Psoas muscle (tissue), 8 donors: ENCODE measurements at places on chromosomes 11 and 22.

DNA sequence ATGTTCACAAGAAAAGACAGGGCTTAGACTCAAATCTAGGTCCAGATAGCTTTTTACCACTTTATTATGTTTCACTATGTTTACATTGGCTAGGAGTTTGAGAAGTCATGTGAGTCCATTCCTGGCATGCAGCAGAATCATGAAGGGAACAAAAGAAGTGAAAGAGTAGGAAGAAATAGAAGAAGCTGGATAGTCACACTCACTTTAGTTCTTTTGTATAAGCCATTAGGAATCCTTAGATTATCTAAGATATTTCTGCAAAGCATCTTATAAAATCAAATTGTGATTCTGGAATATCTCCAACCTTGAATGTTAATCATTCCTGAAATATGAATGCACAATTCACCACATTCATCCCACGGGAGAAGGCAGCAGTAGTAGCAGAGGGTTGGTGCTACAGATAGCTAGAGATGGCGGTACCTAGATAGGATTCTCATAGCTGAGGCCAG lies 31.9 kb downstream of the MAML2 start:
- DNase-seq = no peak

DNA sequence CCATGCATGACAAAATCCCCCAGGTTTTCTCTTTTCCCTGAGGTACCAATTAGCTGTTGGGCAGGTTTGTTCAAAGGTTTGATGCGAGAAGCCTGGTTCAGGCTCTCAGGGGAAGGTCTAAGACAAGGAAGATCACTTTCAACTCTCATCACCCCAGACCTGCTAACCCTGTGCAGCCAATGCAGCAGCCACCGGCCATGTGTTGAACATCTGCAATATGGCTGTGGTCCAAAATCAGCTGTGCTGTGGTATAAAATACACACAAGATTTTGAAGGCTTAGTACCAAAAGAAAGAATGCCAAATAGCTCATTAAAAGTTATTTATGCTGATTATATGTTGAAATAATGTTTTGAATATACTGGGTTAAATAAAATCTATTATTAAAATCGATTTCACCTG lies 58.5 kb downstream of the SMCO4 start:
- DNase-seq = no peak

DNA sequence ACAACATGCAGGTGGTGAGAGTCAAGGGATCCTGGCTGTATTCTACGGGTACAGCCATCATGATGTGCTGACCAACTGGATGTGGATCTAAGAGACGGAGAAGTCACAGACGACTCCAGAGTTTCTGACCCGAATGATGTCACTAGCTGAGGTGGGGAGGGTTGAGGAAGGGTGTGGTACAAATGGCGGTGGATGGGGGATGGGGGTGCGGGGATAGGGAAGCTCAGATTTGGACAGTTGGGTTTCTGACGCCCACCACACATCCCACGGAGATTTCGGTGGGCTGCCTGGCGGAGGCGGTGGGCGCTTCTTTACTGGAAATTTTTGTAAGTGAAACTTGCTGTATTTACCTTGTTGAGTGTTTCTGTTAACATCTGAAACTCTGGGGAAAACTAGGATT lies 126.7 kb downstream of the OSBP2 start:
- no peak for DNase-seq

DNA sequence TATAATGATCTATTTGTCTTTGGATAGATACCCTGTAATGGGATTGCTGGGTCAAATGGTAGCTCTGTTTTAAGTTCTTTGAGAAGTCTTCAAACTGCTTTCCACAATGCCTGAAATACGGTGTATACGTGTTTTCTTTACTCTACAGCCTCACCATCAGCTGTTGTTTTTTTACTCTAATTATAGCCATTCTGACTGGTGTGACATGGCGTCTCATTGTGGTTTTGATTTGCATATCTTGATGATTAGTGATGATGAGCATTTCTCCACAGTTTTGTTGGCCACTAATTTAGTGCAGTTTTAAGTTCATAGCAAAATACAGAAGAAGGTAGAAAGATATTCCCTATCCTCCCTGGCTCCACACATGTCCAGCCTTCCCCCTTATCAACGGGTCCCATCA lies 26.3 kb upstream of the VPREB1 start:
- DNase-seq = no peak

DNA sequence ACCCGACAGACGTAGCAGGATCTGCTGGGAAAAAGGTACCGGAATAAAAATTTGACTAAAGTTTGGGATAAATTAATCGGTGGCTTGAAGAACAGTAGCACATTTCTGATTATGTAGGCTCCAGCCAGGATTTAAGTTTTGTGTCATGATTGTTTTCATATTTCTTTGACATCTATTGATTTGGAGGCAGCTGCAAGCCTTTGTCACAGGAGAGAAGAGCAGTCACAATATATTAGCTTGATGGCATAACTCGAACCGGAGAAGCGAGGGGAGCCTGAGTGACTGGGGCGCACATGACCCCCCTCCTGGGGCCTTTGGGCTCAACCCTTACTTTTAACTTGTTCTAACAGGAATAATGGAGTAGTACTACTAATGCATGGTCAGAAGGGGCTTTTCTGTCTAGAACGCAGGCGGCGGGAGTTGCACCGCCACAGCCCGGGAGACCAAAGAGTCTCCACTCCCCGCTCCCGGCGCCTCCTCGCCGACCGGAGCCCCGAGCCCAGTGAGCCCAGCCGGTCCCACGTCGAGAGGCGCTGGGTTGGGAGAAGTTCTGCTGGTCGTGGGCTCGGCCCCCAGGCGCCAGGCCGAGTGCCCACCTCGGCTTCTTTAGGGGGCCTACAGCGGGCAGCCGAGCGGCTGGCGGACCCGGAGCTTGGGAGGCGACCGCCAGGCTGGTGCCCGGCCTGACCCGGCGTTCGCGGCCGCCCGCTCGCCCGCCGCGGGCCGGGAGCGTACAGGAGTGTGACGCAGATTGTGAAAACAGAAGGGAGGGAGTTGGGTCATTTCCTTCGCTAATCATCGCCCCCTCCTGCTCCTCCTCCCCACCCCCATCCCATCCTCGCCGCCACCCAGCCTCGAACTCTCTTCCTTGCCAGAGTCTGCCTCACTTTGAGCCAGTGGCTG lies 15.7 kb upstream of the PAX6 start:
- no peak for DNase-seq

DNA sequence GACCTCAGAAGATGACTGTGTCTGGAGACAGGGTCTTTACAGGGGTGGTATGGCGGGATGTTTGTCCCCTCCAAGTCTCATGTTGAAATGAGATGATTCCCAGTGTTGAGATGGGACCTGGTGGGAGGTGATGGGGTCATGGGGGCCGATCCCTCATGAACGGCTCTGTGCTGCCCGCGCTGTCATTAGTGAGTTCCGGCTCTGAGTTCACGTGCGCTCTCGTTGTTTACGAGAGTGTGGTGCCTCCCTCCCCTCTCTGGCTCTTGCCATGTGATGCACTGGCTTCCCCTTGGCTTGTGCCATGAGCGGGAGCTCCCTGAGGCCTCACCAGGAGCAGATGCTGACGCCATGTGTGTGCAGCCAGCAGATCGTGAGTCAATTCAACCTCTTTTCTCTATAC lies 830.8 kb downstream of the TBC1D22A start:
- peak; percentile 16 for DNase-seq

DNA sequence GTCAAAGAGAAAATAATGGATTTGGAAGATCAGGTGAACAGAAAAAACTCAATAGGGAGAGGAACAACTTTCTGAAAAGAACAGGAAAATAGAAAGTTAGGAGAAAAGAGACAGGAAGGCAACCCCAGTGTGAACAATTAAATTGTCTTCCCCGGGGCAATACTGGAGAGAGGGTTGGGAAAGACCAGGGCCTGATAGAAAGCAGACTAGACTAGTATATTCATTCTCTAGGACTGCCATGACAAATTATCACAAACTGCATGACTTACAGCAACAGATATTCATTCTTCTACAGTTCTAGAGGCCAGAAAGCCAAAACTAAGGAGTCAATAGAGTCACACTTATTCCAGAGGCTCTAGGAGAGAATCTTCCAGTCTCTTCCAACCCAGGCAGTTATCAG lies 482.8 kb downstream of the SOX6 start:
- DNase-seq = no peak

- peak; percentile 63 for DNase-seq
These were observed 15.0 kb downstream of the PLCB3 start for GRCh38 chr11:64266339-64266738.

GRCh38 chr11:10397226-10397987 lies 57.7 kb upstream of the AMPD3 start:
- DNase-seq = no peak

DNA sequence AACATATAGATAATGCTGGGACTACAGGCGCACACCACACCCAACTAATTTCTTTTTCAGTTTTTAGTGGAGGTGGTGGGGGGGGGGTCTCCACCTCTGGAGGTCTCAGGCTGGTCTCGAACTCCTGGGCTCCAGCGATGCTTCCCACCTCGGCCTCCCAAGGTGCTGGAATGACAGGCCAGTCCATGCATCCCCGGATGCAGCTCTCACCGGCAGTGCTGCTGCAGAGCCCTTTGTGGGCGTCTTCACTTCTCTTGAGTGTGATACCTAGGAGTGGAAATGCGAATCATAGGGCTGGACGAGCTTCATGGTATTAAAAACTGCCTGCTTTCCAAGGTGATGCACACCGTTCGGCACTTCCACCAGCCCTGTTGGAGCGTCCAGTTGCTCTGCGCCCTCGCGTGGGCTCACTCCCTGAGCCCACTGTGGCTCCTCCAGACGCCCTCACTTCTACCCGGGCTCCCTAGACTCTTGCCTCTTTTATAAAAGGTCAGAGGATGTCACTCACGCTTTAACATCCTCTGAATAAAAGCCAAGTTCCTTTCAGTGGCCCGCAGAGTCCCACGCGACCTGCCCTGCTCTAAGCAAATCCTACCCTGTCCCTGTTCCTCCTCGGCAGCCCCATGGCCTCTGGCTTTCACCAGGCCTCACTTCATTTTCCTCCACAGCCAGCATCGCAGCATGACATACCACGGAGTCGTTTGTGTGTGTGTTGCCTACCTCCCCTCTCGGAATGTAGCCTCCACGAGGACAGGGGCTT lies 837 bp upstream of the BID start:
- no peak for DNase-seq

- no peak for DNase-seq
These were observed 17.8 kb downstream of the ADA2 start for GRCh38 chr22:17201285-17201945.

- peak; percentile 80 for DNase-seq
These were observed at the start of gene AP5B1 for GRCh38 chr11:65780770-65781151. Gene AP5B1 (minus strand): TSS chr11:65780976. CDS start chr11:65780591, 385 bp downstream.

DNA sequence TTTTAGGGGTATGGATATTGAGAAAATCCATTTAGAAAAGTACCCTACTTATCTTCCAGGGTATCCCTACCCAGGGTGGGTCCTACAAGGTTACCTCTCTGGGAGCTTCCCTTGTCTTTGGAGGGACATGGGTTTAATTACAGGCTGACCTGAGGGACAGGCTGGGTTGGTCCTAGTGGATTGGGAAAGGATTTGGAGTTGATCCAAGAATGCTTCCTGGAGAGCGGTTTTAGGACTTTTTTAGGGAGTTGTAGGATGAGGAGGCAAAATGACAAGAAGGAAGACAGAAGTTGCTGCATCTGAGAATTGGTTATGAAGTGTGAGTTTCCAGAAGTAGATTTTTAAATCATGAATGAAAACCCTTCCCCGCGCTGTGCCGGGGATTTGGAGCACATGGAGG lies 61.8 kb upstream of the CRTAM start:
- DNase-seq = no peak

- no peak for DNase-seq
These were observed 1.0 kb upstream of the PLEKHB1 start for GRCh38 chr11:73645121-73645969.

DNA sequence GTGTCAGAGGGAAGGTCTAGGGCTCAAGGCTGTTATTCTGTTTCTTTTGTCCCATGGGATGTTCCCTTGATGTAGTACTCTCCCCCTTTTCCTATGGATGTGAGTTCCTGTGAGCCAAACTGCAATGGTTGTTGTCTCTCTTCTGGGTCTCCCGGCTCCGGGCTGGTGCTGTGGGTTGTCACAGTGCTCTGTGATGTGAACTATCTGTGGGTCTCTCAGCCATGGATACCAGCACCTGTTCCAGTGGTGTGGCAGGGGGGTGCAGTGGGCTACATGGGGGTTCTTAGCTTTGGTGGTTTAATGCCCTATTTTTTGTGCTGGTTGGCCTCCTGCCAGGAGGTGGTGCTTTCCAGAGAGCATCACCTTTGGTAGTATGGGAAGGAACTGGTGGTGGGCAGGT lies 941.1 kb downstream of the KCNA4 start:
- no peak for DNase-seq

GRCh38 chr11:134502153-134502550 lies 90.1 kb upstream of the B3GAT1 start:
- DNase-seq = no peak

DNA sequence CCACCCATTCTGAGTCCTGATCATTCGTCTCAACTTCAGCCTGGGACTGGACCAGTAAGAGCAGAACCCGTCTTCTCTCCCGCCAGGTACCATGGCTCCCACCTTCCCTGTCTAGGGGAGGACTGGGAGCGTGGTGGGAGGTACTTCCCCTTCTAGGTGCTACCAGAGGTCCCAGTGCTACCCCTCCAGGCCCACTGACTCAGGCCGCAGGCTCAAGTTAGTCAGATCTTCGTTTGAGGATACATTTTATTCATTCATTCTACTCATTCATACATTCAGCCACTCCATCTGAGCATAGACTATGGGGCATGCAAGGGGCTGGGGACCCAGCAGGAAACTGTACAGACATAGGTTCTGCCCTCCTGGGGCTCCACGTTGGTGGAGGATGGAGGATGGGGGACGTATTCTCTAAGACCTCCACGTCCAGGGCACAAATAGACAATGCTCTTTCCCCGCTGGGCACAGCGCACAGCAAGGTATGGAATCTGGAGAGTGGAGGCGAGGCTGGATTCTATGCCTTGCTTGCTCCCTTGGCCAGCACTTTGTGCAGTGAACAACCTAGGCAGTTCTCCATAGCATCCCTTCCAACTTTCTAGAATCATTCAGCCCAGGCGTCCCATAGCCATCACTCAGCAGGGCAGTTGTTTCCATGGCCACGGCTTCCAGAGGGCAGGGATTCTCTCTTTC lies 1.0 kb upstream of the RAB3IL1 start:
- DNase-seq = no peak

GRCh38 chr11:66336234-66337102 lies at the start of gene RIN1:
Gene RIN1 (minus strand): TSS chr11:66336434. CDS start chr11:66336402, 32 bp downstream.
- peak; percentile 69 for DNase-seq

- no peak for DNase-seq
These were observed 15.9 kb downstream of the CCDC82 start for GRCh38 chr11:96373826-96374225.

DNA sequence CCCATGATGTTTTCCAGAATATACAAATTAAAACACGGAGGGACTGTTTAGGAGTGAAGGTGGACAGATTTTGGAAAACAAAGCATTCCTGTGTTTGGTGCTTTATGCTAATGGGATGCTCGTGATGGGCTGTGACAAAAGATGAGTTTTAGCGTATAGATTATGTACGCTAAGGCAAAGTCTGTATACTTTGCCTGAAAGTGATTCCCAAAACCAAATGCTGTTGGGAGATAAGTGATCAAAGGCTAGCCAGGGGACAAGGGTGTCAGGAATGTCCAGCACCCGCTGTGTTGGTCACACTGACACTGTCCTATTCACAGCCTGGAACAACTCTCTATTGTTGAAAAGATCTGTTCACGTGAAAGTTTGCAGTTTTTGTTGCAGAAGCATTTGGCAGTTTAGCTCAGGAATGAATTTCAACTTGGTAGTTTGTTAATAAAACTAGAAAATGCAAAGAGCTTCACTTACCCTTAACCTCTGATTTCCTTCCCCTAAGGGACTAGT lies 1.5 kb downstream of the JAM3 start:
- no peak for DNase-seq
